ENCODE measurements at places on chromosomes 4 and X.

- DNase-seq: no peak
These were observed 8.9 kb upstream of the CRLF2 start for GRCh38 chrX:1221296-1221845.

DNA sequence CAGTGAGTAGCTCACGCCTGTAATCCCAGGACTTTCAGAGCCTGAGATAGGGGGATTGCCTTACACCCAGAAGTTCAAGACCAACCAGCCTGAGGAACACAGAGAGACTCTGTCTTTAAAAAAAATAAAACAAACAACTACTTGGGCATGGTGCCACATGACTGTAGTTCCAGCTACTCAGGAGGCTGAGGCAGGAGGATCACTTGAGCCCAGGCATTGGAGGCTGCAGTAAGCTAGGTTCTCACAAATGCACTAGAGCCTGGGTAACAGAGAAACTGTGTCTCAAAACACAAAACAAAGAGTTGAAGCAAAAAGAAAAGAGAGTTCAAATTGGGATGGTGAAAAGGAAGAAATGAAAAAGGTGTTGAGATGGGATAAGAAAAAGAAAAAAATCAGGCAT is 10.8 kb downstream of the CAMK2D start:
- no peak for DNase-seq

DNA sequence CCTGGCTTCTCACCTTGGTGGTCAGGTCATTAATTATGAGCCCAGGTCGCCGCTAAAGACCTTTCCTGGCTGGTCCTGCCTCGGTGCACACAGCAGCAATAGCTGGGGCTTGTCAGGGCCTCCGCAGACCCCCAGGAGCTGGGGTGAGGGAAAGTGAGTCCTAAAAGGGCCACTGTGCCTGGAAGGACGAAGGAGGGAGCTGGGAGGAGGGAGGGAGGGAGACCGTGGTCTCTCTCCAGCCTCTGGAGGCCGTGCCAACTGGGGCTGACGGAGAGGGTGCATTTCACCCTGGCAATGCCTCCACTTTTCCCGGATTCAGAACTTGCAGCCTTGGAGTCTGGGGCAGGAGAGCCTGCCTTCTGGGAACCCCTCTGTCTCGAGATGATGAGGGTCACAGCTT is 60.4 kb downstream of the CRLF2 start:
- no peak for DNase-seq

DNA sequence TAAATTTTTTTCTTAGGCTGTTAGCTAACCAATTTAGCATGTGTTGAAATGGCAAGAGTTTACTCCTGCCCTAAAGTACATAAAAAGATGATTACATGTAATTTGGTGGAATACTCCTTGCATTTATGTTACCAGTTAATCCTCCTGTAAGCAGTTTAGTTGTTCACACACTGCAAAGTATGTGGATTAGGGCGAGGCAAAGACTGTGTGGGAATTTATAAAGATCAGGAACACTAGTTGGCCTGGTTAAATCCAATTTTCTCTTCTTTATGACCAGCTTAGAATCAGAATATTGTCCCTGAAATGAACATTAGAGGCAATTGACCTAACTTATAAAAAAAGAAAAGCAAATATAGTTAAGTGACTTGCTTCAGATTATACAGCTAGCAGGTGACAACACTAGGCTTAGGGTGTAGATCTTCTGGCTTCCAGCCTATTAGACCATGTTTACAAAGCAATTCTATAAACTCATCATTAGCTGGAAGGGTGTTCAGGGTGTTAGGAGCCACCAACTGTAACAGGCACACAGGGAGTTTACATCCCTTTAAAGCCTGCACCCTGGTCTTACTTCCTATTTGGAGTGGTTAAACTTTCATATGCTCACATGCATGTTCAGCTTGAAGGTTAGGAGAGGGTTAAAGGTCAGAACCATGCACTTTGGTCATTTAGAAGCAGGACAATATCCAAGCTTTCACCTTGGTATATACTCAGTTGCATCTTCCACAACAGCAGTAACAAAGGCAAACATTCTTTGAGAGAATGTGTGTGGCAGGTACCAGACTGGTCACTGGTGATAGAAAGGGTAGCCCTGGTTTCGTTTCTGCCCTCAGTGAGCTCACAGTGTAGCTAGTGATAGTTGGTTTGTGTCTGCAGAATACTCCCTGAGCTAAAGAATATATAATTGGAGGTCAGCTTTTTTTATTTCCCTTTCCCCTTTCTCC is 72.6 kb downstream of the GC start:
- no peak for DNase-seq

GRCh38 chrX:136147976-136148375 is 643 bp downstream of the FHL1 start:
- DNase-seq: no peak

GRCh38 chr4:181908168-181908567 is 335.0 kb upstream of the TENM3 start:
- DNase-seq: no peak

DNA sequence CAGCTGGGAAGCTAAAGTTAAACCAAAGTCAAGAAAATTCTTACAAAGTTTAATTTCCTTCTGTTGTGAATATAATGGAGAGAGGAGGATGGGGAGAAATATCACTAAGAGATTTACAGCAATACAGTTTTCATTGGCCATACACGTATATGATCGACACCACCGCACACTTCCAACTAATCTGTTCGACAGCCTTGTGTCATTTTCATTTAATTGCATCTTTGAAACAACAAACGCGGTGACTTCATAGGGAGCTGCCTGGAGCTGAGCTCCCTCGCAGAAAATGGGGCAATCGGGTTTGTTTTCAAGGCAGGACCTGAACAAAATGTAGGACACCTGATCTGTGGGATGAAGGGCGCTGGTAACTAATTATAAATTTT is 1.3 kb downstream of the PTPN13 start:
- DNase-seq: no peak

GRCh38 chrX:115147220-115147619 is 42.0 kb upstream of the RBMXL3 start:
- no peak for DNase-seq

GRCh38 chrX:101164766-101165590 is 54.6 kb upstream of the DRP2 start:
- no peak for DNase-seq

GRCh38 chrX:56764153-56764974 is 35.3 kb downstream of the NBDY start:
- no peak for DNase-seq

DNA sequence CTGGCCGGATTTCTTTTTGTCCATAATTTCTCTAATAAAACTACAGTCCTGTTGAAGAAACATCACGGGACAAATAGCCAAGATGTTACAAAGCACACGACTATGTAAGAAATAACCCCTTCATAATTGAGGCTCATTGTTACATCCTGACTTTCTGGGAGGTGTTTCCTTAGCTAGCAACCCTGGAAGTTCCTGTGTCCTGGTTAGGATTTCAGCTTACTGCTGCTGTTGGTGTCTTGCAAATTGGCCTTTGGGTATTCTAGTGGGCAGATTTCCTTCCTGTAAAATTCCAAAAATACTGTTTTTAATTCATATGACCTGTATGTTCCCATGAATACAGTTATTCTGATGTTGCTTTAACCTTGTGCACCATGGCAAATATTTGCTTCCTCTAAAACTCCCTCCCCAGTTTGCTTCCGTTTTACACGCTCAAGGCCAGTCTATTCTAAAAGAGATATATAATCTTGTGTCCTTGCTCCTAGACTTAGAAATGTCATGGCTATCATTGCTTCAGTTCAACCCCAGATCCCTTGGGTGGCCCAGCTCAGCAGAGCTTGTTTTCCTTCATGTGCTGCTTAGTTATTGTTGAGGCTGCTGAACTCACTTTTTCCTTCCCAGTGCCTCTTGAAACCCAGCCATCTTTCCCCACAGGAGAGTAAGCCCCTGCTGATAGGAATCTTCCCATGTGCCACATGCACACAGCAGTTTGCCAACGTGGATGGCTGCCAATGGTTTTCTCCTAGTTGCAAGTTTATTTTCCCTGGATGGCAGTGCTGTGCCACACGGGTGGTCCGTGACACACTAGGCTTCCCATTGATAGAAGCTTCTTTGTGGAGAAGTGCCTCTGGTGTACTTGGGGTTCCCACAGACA is 75.8 kb downstream of the TSPAN7 start:
- no peak for DNase-seq

DNA sequence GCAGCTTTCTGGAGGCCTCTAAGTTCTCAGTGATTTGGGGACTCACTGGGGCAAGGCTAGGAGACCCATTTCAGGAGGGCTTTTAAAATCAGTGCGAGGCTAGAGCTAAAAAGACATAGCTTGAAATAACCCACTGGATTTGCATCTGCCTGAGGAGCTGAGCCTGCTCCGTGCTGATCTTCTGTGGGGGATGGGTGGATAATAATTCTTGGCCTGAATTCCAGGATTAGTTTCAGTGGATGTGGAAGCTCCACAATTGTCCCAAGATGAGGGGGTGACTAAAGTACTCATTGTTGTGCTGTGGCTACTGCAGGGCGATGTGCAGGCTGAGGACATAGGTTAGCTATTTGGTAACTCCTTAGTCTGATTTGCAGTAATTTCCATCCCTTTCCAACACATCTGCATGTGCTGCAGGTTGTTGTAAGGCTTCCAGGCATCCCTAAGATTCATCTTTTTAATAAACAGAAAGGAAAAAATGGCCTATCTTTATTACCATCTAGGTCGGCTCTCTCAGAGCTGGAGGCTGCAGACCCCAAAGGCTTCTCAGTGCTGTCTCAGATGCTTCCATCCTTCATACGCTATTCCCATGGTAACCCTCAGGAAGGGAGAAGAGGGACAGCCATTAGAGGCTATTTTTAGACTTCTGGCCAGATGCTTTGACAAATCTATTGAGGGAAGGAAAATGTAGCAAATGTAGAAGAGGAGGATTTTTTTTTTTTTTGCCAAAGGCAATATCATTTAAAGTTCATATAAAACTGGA is 63.4 kb downstream of the GRXCR1 start:
- no peak for DNase-seq

Data from NCI-H187 treated with DMSO at 0.1 percent for 48 hours (cell line).